Thymus (tissue), 14 donors: ENCODE measurements at places on chromosomes 6 and 20.

GRCh38 chr6:146027586-146028251 lies 1.1 kb upstream of the GRM1 start:
- no peak for DNase-seq

GRCh38 chr6:133540361-133540760 lies 299.2 kb downstream of the EYA4 start:
- no peak for DNase-seq

- DNase-seq: no peak
These were observed 91.9 kb downstream of the FOXF2 start for GRCh38 chr6:1481286-1481685.

GRCh38 chr6:38095054-38095453 lies 275.5 kb downstream of the ZFAND3 start:
- DNase-seq: no peak

DNA sequence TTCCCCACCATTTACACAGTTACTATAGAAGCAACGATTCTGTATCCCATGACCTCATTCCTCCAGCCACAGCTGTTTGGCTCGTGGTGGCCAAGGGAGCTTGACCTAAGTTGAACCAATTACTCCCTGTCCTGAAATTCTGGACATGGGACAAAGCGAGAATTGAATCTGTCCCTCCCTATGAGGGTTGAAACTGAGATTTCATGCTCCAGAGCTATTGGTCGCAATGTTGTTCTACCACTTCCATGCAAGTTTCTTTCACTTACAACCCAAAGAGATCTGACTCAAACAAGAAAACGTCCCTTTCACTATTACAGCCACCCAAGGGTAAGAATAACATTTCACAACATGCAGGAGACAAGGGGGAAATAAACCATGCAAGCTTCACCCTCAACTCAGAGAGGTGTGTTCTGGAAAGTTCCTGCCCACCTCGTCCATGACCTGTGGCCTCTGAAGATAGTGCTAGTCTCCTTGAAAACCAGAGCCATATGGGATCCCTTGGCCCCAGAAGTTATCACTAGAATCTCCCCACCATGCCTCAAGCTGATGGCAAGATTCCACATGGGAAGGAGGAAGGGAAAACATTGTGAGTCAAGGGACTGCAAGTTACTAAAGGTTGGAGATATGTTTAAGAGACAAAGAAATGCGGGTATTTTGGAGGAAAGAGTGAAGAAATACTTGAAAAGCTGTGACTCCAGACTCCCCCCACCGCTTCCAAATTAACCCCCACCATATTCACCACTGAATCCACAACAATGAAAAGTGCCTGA lies 74.5 kb upstream of the SRSF6 start:
- DNase-seq: no peak

GRCh38 chr6:84453499-84453898 lies 226.1 kb upstream of the CEP162 start:
- DNase-seq: no peak

DNA sequence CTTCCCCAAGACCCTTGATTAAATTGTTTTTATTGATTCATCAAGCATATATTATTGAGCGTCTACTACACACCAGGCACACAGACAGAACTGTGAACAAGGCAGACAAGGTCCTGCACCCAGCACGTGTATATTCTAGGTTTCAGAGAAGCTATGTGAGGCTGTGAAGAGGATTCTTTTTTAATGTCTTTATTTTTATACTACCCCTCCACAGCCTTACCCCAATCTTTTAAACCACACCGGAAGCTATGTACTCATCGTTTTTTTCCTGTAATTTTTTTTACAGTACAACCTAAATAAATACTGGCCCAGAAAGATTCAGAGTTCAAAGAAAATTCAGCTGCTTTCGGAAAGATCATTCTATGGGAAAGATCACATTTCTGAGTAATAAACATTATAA lies 10.0 kb downstream of the SGK1 start:
- no peak for DNase-seq

- no peak for DNase-seq
These were observed 35.3 kb downstream of the FOXP4 start for GRCh38 chr6:41581381-41581991.

GRCh38 chr6:16719488-16719887 lies 41.8 kb downstream of the ATXN1 start:
- no peak for DNase-seq

GRCh38 chr6:21900730-21901129 lies 307.2 kb downstream of the SOX4 start:
- DNase-seq: no peak

DNA sequence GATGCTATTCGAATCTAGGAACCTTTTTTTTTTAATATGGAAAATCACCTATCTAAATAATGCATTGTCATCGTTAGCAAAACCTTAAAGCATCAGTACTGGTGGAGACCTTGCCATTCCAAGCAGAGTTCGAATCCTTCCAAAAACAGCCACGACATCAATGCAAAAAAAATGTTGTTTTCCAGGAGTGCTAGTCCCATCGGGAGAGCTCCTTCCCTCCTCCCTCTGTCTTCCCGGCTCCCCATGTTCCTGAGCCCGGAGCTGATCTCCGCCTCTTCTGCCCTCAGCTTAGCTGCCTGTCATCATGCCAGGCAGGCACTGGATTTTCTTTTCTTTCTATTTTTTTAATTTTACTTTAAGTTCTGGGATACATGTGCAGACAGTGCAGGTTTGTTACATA lies 153.6 kb upstream of the QKI start:
- no peak for DNase-seq

- no peak for DNase-seq
These were observed 3.1 kb downstream of the SAPCD1 start for GRCh38 chr6:31765559-31765909.

- no peak for DNase-seq
These were observed 45.2 kb upstream of the NT5E start for GRCh38 chr6:85404564-85405174.

- peak; percentile 36 for DNase-seq
These were observed 262.7 kb downstream of the CD83 start for GRCh38 chr6:14380086-14380820.

DNA sequence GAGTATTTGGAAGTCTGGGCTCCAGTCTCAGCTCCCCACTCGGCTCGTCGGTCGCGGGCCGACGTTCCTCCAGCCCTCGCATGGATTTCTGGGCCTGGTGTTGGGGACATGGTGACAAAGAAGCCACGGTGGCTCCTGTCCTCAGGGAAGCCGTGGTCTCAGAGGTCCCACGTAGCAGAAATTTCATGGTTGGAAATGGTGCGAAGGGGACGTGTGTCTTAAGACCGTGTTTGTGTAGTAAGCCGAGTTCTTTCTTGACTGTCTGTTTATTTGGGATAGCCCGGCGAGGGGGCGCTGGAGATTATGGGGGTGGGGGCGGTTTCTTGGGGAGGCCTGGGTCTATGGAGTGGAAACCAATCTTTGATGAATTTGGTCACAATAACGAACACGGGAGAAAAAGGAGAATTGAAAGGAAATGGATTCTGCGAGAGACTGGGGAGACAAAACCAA lies 23.5 kb upstream of the MAP3K7 start:
- no peak for DNase-seq

DNA sequence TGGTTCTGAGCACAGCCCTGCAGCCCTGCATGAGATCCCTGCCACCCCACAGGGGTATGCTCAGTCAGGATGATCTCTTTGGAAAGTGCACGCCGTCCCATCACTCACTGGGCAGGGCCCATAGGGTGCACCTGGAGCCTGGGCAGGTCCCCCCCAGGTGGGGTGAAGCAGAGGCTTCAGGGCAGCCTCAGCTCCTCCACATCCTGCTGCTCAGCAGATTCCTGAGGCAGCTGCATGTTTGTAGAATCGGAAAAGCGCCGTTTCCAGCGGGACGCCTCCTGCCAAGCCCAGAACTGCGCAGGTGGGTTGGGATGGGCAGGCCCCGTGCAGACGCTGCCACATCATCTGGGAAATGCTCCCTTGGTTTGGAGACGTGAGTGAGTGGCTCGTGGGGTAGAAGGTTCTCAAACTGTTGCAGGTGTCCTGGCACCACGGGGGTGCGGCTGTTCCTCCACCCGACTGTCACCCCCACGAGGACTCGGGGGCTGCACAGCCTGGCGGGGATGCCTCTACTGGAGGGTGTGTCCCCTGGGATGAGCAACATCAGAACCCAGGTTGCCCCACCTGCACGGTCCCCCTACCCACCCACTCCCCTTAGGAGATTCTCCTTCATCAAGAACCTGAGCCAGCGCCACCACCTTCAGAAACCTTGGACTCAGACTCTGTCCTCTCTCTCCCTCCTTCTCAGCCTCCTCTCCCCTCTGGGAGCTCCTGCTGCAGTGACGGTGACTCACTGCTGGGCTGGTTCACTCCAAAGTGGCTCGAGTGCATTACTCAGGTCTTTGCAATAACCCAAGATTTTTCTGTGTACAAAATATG lies 334.1 kb downstream of the TAF4 start:
- no peak for DNase-seq

DNA sequence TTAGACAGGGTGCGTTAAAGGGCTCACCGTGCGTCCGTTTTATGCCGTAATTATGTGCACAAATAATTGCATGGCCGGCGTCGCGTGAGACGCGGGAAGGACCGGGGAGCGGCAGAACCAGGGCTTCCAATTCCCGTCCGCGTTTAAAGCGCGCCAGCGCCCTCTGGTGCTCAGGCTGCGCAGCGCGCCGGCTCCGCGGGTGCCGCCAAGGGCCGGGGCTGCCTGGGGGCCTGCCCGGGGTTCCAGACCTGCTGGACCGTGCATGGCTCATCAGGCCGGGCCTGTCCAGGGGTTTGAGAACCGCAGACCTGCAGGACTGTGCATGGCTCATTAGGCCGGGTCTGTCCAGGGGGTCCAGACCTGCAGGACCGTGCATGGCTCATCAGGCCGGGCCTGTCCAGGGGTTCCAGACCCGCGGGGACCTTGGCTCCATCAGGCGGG lies 369.0 kb downstream of the THBS2 start:
- peak; percentile 44 for DNase-seq

- no peak for DNase-seq
These were observed 228.8 kb upstream of the ECI2 start for GRCh38 chr6:4364172-4364571.

DNA sequence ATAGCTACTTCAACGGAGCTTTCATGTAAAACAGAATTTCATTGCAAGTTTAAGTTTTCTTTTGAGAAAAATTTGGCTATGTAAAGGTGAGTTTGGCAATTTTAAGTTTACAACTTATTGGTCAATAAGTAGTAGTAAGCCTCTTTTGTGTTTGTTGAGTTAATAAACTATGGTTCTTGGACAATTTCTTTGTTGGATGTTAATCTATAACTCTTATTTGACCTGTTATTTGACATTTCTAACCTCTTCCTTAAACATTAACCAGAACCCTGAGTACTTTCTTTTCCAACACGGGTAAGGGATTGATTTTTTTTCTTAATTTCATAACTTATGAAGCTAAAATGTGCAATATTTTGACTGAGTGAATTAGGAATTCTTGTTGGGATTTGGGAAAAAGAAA lies 354.4 kb downstream of the PRKN start:
- no peak for DNase-seq

DNA sequence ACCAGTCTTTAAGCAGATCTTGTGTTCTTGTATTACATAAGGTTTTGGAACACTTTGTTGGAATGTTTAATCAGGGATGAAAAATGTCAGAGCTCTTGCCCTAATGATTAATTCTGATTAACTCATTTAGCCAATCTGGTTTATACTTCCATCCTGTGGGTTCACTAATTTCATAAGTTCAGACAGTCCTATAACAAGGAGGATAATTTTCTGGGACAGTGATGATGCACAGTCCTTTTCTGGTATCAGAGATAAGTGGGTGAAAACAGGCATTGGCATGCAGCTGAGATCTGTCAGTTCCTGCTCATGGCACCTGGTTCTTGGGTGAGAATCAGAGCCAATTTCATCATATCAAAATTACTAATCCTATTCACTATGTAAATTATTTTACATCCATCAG lies 125.0 kb upstream of the LAMA2 start:
- DNase-seq: no peak

DNA sequence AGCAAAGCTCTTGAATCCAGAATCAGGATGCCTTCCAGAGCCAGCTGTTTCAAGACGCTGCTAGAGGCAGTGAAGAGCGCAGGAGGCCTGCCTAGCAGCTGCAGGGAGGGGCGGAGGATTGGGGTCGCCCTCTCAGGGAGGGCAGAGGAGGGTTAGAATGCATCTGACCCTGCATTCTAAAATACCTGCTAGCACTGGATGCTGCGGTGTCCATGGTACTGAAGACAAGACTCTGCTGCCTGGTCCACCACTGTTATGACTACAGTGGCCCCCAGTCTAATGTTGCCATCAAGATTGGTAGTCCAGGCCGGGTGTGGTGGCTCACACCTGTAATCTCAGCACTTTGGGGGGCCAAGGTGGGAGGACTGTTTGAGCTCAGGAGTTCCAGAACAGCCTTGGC lies 193.7 kb upstream of the PROKR2 start:
- DNase-seq: no peak

DNA sequence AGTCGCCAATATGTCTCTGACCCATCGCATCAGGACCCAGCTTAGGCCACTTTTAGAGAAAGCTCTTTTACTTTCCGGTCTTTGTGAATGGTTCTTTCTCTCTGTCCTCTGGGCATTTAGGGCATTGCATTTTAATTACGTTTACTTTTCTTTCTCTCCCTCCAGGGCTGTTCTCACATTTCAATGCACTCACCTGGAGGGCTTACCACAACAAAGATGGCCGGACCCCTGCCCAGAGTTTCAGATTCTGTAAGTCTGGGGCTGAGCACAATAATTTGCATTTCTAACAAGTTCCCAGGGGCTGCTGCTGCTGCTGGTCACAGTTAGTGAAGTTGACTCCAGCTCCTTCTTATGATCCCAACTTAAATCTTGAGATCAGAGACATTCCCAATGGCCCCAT lies 3.0 kb downstream of the ANKRD66 start:
- DNase-seq: no peak

DNA sequence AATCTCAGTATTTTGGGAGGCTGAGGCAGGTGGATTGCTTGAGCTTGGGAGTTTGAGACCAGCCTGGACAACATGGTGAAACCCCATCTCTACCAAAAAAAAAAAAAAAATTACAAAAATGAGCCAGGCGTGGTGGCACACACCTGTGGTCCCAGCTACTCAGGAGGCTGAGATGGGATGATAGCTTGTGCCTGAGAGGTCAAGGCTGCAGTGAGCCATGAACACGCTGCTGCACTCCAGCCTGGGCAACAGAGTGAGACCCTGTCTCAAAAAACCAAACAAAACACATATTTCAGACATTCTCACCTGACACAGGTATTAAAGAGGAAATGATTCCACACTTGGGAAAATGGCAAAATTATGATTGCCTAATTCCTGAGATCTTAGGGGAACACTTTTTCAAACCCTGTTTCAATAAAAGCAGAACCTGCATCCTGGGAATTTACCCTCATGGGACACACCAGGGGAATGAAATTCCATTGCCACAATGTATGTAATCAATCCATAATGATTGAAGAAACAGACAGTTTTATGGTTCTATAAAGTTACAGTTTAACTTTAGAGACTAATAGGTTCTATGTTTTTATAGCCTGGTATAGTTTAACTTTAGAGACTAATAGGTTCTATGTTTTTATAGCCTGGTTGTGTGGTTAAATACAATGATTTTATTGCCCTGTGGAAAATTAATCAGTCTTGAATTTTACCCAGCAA lies 29.6 kb upstream of the DNAAF9 start:
- no peak for DNase-seq

DNA sequence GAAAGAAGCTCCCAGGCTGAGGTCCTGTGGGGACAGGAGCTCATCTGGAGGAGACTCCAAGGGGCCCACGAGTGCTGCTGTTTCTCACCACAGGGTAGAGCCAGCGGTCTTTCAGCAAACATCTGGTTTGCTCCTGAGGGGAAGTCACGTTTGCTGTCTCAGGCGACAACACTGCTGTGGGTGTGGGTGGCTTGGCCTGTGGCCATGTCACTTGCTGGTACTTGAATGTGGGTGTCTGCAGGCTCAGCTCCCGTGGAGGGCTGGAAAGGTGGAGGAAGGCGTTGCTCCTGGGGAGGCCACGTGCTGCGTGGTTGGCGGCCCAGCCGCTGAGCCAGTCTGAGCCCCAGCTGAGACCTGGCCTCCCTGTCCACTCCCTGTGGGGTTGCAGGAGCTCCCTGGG lies 52.8 kb upstream of the MPC1 start:
- DNase-seq: peak; percentile 67
